ENCODE measurements at places on chromosomes 7 and 10. TPM values are rescaled to one million over a fixed set of nuclear protein-coding genes. Genes with fewer than 3 reads are reported as not detected.

GRCh38 chr10:178723-179122 lies 43.5 kb downstream of the ZMYND11 start:
- no peak for DNase-seq

- DNase-seq, result no peak
Observed at GRCh38 chr7:151581741-151582140, 62.0 kb upstream of the RHEB start.

- no peak for DNase-seq
Observed at GRCh38 chr10:19889256-19889655, 73.0 kb downstream of the PLXDC2 start.

DNA sequence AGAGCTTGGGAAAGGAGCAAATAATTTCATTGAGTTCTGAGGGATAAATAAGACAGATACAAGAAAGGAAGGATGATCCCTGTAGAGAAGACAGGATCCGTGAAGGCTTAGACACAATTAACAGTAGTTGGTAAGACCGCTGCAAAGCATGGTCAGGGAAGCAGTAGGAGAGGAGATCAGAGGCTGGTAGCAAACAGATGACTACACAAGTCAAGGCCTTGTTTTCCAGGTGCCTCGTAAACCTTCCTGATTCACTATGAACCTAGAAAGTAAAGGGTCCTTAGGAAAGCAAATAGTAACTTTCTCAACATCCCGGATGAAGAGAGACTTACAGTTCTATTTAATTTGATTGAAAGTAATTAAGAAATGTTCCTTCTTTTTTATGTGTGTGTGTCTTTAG lies 118.6 kb downstream of the GNAI1 start:
- DNase-seq, result no peak

GRCh38 chr10:63423494-63423893 lies 42.3 kb downstream of the JMJD1C start:
- DNase-seq, result no peak

- DNase-seq, result no peak
Observed at GRCh38 chr10:79979310-79979975, 30.5 kb upstream of the SFTPD start.

DNA sequence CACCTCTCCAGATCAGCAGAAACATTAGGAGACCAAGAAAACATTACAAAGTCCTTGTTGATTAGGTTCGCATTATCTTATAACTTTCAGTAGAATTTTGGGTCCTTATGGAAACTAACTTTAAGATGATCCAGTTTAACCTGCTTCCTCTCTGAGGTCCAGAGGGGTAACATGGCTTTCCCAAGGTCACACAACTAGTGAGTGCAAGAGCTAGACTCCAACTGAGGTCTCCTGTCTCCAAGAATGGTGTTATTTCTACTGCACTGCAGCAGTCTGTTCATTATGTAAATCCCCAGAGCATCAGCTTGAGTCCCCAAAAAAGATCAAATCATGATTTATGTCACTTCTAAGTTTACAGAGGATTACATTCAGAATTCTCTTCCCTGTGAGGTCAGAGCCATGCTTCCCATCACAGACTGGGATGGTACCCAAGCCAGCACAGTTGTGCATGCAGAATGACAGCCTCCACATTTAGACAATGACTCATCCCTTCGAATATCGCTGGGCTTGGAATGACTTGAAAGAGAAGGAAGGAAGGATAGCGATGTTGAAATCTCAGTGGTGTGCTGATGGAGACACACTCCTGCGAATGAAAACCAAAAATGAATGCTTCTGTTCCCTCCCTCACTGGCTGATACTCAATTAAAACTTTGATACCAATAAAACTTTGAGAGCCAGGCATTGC lies 163.1 kb upstream of the PLXNA4 start:
- no peak for DNase-seq

- no peak for DNase-seq
Observed at GRCh38 chr10:122102146-122102868, 113.3 kb downstream of the TACC2 start.

- no peak for DNase-seq
Observed at GRCh38 chr7:1811850-1812508, 141.9 kb downstream of the ELFN1 start.

DNA sequence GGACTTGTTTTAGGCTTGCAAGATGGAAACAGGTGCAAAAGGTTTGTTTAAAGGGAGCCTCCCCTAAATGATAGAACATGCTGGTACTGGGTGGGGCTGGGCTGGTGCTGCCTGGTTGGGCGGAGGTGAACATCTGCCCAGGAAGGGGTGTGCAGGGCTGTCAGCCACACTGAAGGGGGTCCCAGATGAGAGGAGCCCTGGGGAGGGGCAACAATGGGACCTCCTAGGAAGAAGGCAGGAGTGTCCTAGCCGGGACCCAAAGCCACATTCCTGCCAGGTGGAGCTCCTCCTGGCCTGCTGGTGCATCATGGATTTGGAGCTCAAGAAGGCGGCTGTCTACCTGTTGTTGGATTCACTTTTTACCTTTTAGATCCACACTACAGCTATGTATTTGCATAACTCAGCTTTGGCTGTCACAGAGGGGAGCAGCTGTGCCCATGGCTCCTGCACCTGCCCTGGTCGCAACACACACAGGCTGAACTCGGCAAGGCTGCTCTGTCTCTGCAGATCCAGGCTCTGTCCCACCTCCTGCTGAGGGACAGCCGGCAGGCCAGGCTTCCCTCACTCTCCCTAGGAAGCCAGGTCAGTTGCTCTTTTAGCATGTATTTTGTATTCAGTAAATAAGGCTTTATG lies 59.9 kb downstream of the ADARB2 start:
- no peak for DNase-seq

GRCh38 chr10:6038071-6038631 lies 24.0 kb downstream of the IL2RA start:
- no peak for DNase-seq

GRCh38 chr7:149257146-149257545 lies 4.8 kb upstream of the ZNF783 start:
- no peak for DNase-seq

GRCh38 chr7:70583965-70584883 lies 547.7 kb upstream of the GALNT17 start:
- DNase-seq, result no peak

- no peak for DNase-seq
Observed at GRCh38 chr10:119254335-119254734, 47.0 kb downstream of the GRK5 start.

DNA sequence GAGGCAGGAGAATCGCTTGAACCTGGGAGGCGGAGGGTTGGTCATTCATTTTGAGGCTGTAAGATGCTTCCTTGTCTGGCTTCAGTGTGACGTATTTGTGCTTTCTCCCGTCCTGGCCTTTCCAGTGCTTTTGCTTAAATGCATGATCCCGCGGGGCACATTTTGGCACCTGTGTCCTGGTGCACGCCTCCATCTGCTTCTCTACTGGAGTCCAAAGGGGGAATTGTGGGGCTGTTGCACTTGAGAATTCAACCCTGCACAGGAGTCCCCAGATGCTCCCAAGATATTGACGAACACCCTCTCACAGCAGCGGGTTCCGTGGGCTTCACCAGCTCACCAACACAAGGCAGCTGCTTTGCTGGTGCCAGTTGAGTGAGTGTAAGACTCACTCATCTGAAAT lies 10.3 kb upstream of the LRRC27 start:
- DNase-seq, result no peak

GRCh38 chr7:46224363-46224762 lies 303.3 kb upstream of the IGFBP3 start:
- no peak for DNase-seq

DNA sequence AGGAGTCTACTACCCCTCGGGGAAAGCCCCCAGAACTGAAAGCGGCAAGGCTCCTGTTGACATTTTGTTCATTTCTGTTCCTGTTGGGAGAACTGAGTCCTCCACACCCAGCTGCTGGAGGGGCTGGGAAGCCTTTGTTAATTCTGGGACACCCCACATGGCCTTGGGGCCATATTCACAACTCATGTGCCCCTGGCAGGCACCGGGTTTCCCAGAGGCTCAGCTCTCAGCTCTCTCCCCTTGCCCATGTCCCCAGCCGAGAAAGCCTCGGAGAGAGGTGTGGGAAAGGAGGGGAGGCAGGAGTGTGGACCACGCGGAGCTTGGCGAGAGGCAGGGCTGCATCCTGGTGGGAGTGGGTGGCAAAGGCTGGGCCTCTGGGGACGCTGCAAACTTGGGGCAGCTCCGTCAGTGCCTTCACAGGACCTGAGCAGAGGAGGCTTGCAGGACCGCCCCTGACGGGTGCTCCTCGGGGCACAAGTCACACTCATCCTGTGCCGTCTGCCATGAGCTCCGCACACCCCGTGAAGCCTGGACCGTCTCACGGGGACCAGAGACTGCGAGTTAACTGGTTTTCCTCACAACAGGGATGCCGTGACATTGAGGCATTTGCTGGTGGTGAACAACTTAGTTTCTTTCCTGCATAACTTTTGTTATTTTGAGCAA lies 140.9 kb downstream of the DNAJB6 start:
- DNase-seq, result peak; percentile 37

- DNase-seq, result no peak
Observed at GRCh38 chr7:128809363-128809762, 17.6 kb downstream of the CCDC136 start.

DNA sequence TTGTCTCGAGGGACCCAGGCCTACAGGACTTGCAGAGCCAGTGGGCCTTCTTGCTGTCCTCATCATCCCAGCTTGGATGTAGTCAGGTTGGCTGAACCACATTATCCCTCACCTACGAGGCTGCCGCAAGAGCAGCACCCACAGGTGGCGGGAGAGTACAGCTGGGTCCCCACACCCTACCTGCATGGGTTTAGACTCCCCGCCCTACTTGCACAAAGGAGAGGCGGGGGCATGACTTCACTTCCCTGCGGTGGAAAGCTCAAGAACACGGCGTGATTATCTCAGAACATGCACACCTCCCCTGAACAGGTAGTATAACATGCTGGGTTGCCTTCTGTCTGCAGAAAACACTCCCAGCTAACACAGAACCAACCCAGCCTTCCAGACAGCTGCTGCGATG lies 57.5 kb downstream of the CTBP2 start:
- no peak for DNase-seq

DNA sequence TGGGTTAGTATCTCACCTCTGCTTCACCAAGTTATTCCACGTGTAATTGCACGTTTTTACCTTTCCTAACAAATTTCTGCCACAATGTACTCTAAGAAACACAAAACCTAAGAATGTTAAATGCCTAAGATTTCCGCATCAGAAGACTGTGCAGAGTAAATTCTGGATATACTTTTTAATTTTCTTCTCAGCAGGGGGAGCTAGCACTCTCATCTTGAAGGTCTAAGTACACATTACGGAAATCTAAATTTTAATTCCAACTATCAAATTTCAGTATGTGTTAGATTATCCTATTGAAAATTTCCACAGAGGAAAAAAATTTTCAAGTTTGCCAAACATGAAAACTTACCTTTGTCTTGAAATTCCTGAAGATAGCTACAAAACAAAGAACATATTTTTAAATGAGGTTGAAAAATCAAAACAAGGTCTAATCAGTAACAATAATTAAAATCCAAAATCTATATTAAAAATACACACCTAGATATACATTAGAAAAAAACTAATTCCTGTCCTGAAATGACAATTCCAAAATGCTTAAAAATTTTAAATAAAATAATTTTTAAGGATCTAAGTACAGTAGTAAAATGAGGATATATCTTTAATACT lies 10.5 kb downstream of the SKAP2 start:
- no peak for DNase-seq

GRCh38 chr10:24651923-24652322 lies 71.8 kb downstream of the ARHGAP21 start:
- no peak for DNase-seq

DNA sequence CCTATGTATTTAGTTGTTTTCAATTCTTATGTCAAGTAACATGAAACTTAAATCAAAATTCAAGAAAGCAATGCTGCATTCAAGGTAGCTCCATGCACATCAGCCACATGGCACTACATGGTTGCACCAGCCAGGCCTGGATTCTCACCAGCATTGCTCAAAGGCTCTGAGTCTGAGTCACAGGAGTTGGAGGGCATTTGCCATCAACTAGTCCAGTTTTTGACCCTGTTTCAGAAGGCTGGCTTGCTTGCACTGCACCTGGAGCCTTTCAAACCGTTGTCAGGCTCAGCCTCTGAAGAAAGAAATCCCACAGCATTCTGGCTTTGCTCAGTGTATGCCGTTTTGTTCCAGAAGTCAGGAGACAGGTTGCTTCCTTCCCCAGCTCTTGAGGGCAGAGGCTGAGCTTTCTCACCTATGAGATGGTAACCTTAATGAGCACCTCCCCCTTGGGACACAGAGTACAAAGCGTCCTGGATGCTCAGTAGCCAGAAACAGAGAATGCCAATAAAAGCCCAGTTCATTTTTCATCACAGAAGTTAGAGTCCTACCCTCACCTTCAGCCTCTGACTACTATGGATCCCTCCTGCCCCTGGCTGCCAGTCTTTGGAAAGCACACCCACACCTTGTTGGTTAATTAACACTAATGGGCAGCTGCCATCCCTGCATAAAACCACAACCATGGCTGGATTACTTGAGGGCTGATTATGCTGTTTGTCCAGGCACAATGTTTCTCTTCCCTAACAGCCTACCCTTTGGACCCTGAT lies 288.4 kb upstream of the LRRTM3 start:
- no peak for DNase-seq

DNA sequence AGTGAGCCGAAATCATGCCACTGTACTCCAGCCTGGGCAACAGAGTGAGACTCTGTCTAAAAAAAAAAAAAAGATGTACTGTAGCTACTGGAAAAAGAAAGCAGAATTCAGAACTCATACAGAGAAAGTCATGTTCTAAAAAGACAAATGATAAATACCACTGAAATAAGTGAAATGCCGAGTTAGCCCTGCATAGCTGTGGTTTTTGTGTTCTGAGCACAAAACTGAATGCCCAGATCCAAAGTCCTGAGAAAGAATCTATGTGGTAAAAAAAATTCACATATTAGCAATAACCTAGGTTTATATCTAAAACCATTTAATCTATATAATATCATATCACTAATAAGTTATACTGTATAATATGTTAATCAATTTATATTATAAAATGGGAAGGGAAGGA lies 29.3 kb upstream of the HECW1 start:
- DNase-seq, result no peak

GRCh38 chr7:26599982-26600381 lies 264.4 kb downstream of the SKAP2 start:
- DNase-seq, result no peak

DNA sequence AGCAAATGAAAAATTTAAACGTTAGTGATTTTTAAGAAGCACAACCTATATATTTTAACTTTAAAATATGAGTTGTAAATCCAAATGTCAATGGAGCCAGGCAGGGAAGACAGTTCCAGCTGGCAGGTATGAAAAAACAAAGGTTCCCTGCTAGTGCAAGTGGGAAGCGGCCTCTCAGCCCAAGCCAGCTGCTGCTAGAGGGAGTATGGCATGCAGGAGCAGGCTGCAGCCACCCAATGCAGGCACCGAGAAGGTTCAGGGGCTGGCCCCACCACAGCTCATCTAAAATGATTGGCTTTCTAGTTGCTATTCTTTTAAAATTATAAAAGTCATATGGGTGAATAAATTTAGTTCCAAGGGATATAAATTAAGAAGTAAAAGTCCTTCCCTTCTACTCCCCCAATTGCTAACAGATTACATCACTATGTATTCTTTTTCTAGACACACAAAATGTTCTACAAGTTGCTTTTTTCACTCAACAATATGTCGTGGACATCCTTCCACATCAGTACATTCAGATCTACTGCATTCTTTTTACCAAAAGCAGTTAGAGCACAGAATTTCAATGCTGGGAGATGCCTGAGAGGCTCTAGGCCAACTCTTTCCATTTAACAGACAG lies 69.3 kb downstream of the SGMS1 start:
- no peak for DNase-seq

Gene LRRTM3
- not detected for total RNA-seq

Gene CPA1
- total RNA-seq, result not detected

Gene CTAGE8
- 1.5 TPM for total RNA-seq

Gene CFAP70
- 1.1 TPM for total RNA-seq

Gene SPRN
- not detected for total RNA-seq

Gene OR2A42
- not detected for total RNA-seq

Gene ZYX
- 129 TPM for total RNA-seq

Gene GPRIN2
- total RNA-seq, result not detected

Measured in activated T-cell treated with anti-CD3 and anti-CD28 coated beads, Interleukin-2, amount 50 U/mL, for 72 hours (primary cell).